ENCODE measurements at places on chromosomes 7 and 10.

GRCh38 chr7:919924-920341 lies 34.5 kb downstream of the ADAP1 start:
- DNase-seq = no peak

DNA sequence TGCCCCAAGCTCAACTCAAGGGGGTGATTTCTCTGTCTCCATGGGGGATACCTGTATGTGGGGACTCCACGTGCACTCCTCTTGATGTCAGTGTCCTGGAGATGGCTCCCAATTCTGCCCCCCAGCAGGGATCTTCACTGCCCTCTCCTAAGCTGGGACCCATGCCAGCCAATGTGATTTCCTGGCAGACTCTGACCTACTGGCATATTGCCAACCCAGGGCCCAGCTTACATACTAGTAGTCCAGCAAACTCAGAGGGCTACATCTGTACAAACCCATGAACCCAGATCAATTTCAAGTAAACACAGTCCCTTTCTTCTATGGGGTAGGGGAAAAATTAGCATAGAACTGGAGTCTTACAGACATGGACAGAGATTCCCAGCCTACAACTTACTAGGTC lies 26.2 kb upstream of the BMPR1A start:
- no peak for DNase-seq

DNA sequence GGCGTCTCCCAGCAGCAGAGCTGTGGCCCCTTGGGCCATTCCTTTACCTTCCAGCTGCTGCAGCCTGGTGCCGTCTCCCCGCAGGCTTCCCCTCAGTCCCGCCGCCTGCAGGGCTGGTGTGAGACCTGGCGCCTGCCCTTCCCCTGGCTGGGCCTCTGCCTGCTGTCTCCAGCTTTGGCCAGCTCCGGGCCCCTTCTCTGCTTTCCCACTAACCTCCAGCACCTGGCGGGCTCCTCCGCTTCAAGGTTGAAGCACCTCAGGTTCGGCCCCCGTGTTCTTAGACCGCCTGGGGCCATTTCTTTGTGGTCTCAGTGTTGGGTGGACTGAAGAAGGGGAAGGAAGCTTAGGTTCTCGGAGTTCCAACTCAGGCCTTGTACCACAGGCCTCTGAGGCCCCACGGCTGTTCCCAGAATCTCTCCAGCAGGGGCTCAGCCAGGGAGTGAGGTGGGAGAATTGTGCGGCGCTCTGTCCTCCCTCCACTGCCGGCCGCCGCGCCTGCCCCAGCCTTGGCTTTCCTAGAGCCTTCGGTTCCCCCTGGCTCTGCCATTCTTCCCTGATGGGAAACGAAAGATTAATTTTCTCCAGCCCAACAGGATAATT lies 30.3 kb downstream of the GBX1 start:
- DNase-seq = no peak

DNA sequence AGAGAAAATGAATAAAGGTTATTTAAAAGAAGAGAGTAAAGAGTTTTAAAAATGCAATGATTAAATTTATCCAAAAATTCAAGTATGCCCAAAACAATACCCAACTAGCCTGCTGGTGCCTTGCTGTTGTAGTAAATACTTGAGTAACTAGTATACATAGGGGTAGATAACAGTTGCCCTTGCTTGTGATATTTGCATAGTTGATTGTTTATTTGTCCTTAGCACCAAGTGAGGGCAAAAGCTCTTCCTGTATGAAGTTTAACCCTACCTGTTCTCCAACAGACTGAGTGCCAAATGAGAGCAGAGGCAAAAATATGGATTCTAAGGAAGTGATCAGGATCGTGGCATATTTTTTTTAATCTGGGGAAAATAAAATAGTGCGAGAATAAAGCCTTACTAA lies 85.0 kb downstream of the PTN start:
- DNase-seq = no peak

GRCh38 chr10:80160361-80161320 lies 28.1 kb downstream of the PLAC9 start:
- DNase-seq = no peak

- DNase-seq = no peak
These were observed 112.1 kb downstream of the SGMS1 start for GRCh38 chr10:50511492-50512213.

DNA sequence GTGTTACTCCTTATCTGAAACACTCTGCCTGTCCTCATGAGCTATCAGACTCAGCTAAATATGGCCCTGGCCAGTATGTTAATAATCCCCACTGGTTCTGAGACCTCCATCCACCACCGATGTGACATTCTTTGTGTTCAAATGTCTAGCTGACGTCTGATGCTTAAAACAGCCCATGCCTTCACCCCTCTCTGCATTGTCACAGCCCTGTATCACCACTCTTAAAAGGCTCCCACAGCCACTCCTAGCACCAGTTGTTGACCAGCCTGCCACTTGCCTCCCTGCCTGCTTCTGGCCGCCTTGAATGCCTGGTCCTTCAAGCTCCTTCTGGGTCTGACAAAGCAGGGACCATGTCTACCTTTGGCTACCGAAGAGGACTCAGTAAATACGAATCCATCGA lies at the start of gene LMOD2:
Gene LMOD2 (plus strand): TSS at position 253 of the 400 bp plus-strand sequence. CDS start 98 bp downstream, at position 351.
- no peak for DNase-seq

DNA sequence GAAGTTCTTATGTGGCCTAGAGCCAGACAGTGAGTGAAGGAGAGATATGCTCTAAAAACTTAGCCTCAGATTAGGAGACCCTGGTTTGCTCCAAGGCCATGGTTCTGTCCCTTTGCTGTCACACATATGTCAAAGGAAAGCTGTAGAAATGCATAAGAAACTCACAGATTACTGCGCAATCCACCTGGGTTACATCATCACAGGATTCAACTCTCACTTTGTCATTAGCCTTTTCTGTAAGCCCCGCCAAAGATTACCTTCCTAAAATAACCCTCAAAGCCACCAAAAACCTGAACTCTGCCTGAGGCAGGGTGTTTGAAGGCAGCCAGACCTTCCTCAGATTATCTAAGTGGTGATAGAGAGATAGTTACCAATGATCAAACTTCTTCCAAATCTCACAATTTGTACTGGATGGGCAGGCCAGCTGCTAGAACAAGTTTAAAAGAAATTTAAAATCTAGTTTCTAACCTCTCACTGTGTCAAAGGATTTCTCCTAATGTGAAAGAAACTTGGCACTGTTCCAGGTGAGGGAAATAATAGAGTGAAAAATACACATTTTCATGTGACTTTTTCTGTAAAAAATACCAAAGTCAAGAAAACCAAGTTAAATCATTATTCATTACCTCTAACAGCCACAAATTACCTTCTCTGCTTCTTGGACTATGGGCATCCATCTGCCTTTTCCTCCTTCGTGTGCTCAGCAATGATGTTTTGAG lies 567.2 kb downstream of the SUGCT start:
- no peak for DNase-seq

GRCh38 chr7:138797715-138798320 lies at the start of the genes ATP6V0A4 and TMEM213:
Gene ATP6V0A4, minus strand, starts transcription at chr7:138798196. Its CDS starts 26,949 bp downstream, at chr7:138771247.
Gene TMEM213, plus strand, starts transcription at chr7:138797994. Its CDS starts 111 bp downstream, at chr7:138798105.
- no peak for DNase-seq

GRCh38 chr7:37198041-37198905 lies 250.4 kb downstream of the ELMO1 start:
- no peak for DNase-seq

GRCh38 chr10:131869344-131869743 lies 31.5 kb upstream of the PPP2R2D start:
- DNase-seq = no peak

- no peak for DNase-seq
These were observed 349.7 kb upstream of the NRP1 start for GRCh38 chr10:33684211-33684611.

DNA sequence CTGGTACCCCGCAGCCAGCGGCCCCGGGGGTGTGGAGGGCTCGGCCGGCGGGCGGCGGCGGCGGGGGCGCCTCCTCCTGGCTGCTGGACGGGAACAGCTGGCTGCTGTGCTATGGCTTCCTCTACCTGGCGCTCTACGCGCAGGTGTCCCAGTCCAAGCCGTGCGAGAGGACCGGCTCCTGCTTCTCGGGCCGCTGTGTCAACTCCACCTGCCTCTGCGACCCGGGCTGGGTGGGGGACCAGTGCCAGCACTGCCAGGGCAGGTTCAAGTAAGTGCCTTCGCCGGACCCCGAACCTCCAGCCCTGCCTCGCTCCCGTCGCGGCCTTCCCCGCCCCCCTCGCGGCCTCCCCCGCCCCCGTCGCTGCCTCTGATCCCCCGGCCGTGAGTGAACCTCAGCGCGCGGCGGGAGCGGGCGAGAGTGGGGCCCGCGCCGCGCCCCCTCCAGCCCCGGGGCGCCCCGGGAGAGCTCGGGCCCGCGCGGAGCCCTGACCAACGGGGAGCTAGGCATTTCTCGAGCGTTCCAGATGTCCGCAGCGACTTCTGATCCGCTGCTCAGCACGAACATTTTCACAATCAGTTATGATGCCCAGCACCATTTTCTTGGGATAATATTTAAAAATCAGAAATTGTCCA lies 727 bp downstream of the ATRNL1 start:
- no peak for DNase-seq

- no peak for DNase-seq
These were observed 81.6 kb upstream of the ANLN start for GRCh38 chr7:36308031-36308430.

GRCh38 chr7:43700059-43700501 lies 29.2 kb downstream of the COA1 start:
- DNase-seq = no peak

- DNase-seq = no peak
These were observed 36.0 kb upstream of the ABLIM1 start for GRCh38 chr10:114694062-114694461.

GRCh38 chr10:6009150-6009549 lies 31.8 kb upstream of the IL15RA start:
- DNase-seq = no peak

- DNase-seq = no peak
These were observed 3.9 kb upstream of the SGPL1 start for GRCh38 chr10:70811881-70812280.

GRCh38 chr10:614790-615582 lies 74.5 kb downstream of the DIP2C start:
- DNase-seq = no peak

GRCh38 chr10:116802474-116802873 lies 46.8 kb upstream of the ENO4 start:
- no peak for DNase-seq

GRCh38 chr10:13745271-13745670 lies 158.5 kb downstream of the PRPF18 start:
- no peak for DNase-seq

DNA sequence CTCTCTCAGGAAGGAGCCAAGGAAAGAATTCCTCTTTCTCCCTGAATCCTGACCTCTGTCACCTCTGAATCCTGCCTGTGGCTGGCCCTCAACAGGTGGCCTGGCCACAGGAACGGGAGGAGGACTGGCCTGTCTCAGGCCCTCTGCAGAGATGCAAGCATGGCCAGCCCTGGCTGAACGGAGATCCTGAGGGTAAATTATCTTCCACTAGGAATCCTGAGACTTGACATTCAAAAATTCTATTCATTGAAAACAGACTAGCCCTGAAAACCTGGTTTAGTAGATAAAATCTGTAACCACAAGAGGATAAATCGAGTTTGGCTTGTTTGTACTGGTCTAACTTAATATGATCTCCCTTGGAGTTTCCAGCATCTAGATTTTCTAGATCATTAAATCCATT lies 579.3 kb downstream of the LRMDA start:
- DNase-seq = no peak

DNA sequence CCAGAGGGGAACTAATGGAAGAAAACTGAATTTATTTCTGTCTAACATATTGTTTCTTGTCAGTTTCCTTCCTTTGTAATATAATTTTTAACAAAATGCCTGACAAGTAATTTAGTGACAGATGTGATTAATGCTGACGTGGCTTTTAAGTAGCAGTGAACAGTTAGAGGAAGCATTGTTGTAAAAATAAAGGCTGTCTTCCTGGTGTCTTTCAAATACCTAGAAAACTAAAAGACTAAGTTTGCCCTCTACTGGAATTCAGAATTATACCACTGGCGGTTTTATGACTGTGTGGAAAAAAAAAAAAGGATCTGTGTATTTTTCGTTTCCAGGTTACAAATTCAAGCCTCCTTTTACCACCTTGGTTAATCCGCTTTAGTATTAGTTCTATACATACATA lies 217.1 kb upstream of the DPP6 start:
- no peak for DNase-seq

DNA sequence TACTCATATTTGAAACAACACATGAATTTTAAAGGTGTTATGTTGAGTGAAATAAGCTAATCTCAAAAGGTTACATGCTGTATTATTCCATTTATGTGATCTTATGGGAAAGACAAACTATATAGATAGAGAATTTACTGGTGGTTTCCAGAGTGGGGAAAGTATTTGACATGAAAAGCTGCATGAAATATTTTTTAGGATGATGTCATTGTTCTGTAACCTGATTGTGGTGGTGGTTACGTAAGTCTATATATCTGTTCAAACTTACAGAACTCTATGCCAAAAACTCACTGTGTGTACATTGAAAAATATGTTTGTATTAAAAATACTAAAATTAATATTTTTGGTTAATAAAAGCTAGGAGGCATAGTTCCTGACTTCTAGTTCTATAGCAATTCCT lies 453.0 kb downstream of the SORCS3 start:
- DNase-seq = no peak

GRCh38 chr10:127798111-127798510 lies 61.1 kb downstream of the FOXI2 start:
- DNase-seq = no peak

DNA sequence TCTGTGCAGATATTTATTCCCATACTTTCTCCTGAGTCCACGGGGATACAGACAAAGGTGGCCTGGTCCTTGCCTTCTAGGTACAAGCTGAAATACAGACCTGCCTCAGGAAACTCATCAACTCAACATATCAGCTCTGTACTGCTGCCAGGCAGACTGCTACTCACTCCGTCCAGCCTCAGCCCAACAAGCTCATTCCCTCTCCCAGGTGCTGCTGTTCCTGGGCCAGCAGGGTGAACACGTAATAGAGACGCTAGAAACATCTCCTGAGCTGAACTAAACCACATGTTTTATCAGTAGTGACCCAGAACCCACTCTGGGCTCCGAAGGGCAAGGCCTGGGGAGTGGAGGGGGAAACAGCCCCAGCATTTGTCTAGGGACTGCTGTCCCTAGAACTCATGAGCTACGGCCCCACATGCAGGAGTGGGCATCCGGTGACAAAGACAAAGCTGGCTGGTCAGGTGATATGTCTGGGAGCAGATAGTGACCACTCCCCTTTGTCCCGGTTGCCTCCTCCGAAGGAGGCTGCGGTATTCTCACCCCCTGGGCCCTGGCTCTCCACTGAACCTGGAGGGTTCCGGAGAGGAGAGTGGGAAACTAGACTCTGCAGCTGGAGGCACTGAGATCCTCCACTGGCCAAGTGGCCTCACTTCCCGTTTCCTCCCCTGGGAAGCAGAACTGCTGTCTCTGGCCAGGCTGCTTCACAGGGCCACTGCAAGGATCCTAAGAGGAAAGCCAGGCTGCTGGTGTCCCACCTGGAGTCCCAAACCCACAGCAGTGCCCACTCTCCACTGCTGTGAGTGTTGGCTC lies 116.1 kb downstream of the FAM53B start:
- no peak for DNase-seq

GRCh38 chr10:246431-246830 lies 111.2 kb downstream of the ZMYND11 start:
- DNase-seq = no peak
